Calu3 (cell line): ENCODE measurements at places on chromosomes 7 and 10. TPM values are rescaled to one million over a fixed set of nuclear protein-coding genes. Genes with fewer than 3 reads are reported as not detected.
A peak's percentile ranks its signal among the peaks of the same experiment; 100 is the strongest.

DNA sequence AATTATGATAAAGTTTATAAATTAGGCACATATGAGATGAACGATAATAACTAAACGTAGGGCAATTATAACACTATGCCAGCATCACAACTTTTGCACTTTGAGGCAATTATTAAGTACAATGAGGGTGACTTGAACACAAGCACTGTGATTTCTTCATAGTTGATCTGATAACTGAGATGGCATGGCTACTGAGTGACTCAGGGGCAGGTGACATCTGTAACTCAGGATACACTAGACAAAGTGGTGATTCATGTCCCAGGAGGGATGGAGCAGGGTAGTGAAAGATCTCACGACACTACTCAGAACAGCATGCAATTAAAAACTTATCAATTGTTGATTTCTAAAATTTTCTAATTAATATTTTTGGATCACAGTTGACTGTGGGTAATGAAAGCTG, 98.3 kb upstream of the ARHGAP21 start:
- DNase-seq = peak; percentile 39

GRCh38 chr7:30379131-30379530, 94.7 kb downstream of the ZNRF2 start:
- no peak for DNase-seq

DNA sequence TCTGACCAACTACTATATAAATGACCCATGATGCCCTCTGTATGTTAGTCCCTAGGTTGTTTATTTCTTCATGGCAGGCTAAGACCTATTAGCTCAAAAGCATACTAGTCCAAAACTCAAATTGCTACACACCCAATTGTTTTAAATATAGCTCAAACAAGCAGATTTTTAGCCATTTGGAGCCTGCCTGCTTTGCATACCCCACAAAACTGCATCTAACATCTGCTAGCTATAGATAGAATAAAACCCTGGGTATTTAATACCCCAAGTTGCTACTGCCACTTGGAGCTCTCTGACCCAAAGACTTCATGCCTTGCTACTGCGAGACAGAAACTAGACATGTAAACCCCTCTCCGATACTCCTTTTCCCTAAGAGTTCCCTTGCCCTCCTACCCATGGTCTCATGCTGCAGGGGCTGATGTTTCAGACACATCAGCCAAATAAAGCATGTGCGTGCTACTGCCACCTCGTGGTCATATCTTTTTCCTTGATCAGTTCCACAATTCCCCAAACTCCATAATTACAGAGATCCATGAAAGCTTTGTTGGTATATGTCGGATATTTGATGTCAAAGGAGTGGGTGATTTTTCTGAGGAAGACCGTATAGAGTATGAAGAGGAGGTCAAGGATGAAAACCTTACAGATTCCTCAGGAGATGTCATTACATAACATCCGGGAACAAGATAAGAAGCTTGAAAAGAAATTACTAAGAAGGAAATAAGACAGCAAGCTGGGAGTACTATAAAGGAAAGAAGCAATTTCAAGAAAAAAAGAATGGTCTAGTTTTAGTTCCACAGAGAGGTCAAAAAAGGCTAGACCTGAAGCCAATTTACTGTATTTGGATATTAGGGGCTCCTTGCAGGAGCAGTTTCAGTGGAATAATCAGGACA, 386.6 kb downstream of the SH2D4B start:
- peak; percentile 71 for DNase-seq

- no peak for DNase-seq
Measured at GRCh38 chr10:114694062-114694461, 36.0 kb upstream of the ABLIM1 start.

GRCh38 chr7:121562259-121562658, 166.2 kb upstream of the FAM3C start:
- DNase-seq = no peak

The VAX1 gene
- not detected in 2 replicates for total RNA-seq

- no peak for DNase-seq
Measured at GRCh38 chr7:475951-476441, 43.6 kb downstream of the PDGFA start.

The MYL10 gene
- total RNA-seq = not detected in 2 replicates

DNA sequence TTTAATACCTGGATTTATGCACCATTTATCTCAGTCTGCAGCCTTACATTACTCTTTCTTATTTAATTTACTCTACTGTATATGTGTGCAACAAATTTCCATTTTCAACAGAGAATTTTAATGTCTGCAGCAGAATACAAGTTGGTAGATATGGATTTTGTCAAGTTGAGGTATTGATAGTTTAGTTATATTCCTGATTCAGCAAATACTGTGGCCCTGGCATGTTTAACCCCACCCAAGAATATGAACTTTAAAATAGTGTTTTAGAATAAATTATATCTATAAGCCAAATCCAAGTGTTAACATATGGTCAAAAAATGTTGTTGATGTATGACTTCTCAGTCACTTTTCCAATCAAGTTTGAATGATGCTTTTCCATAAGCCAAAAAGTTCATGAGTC, 378.4 kb upstream of the NRG3 start:
- DNase-seq = no peak

DNA sequence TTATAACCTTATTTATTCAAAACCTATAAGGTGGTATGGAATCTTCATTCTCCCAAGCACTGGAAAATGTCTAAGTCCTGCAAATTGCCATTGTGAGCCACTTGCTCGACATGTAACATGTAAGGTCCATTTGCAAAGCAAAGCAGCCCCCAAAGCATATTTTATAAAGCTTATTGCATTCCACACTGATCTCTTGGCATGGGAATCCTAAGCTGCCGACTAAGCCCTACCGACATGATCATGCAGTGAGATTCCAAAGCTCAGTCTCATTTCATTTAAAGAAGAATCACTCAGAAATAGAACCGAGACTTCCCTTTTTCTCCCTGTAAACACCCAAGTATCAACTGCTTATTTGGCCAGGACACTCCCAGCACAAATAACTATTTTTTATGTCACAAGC, 333.4 kb upstream of the MYO3A start:
- no peak for DNase-seq

- DNase-seq = no peak
Measured at GRCh38 chr10:69896606-69897231, 95.0 kb downstream of the COL13A1 start.

The SORCS1 gene
- not detected in 2 replicates for total RNA-seq

DNA sequence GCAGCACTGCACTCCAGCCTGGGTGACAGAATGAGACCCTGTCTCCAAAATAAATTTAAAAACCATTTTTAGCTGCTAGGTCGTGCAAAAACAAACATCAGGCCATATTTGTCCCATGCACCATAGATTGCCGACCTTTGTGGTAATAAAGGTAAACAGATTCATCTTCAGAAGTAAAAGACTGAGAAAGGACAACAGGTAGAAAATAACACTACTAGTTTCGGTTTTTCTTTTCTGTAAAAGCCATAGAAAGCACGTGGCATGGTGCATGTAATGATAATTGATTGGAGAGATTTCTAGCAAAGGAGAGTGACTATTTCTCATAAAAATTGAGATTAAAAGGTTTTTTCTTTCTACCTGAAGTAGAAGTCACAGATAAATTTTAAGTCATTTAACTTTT, 93.9 kb downstream of the DNAH11 start:
- DNase-seq = no peak

The C7orf33 gene
- not detected in 2 replicates for total RNA-seq

DNA sequence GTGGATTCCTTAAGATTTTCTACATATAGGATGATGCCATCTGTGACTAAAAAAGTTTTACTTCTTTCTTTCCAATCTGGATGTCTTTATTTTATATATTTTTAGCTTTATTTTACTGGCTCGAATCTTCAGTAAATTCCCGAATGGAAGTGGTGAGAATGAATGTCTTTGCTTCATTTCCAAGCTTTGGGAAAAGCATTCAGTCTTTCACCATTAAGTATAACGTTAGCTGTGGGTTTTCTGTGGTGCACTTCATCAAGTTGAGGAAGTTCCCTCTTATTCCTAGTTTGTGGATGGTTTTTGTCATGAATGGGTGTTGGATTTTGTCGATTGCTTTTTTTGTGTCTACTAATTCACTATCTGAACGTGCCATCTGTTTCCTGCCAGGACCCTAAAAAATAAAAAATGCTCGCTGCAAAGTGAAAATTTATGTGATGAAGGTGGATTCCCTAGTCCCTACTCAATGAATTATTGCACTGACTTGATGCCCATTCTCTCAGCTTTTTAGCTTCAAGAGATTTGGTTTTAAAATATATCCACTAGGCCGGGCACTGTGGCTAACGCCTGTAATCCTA, 90.2 kb upstream of the CARD11 start:
- no peak for DNase-seq

DNA sequence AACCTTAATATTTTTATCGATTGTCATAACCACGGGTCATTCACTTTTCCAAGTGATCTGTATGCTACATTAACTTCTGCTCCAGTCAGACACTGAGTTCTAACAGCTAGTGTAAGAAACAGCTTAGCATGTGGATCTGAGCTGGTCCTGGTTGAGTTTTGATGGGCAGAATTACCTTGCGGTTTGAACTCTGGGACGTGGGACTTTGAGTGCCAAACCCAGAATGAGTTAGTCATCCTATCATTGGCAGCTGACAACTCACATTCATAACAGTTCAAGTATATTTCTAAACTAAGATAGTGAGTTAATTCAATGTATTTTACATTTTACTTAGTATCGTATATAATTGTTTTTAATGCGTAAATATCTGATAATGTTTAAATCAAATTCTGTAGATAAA, 43.2 kb downstream of the C7orf33 start:
- DNase-seq = no peak

DNA sequence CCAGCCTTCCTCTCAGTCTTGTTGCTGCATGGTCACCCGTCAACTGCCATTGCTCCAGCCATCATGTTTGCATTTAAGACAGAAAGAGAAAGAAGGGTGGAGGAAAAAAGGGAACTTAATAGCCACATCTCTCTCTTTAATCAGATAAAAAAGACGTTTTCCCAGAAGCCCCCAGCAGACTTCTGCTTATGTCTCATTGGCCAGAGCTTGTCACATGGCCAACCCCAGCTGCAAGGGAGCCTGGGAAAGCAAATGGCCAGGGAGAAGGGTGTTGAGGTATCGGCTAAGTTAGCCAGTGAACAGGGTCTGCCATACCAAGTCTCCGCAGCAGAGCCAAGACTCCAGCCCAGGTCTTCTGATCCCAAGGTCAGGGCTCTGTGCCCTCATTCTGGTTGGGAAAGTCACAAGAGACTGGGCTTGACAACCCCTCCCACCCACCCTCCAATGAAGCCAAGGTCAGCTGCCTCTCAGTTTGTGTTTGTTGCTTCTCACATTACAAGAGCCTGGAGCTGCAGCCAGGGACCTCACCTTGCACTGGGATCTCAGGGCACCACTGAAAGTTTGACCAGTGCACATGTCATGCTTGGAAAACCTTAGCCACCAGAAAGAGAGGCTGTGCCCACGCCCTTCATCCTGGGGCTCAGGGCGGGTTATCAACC, 80.3 kb upstream of the LYZL2 start:
- DNase-seq = no peak

The HNRNPA2B1 gene
- total RNA-seq = 880 and 924 TPM in 2 replicates

- no peak for DNase-seq
Measured at GRCh38 chr10:106557951-106558733, 606.4 kb downstream of the SORCS1 start.

DNA sequence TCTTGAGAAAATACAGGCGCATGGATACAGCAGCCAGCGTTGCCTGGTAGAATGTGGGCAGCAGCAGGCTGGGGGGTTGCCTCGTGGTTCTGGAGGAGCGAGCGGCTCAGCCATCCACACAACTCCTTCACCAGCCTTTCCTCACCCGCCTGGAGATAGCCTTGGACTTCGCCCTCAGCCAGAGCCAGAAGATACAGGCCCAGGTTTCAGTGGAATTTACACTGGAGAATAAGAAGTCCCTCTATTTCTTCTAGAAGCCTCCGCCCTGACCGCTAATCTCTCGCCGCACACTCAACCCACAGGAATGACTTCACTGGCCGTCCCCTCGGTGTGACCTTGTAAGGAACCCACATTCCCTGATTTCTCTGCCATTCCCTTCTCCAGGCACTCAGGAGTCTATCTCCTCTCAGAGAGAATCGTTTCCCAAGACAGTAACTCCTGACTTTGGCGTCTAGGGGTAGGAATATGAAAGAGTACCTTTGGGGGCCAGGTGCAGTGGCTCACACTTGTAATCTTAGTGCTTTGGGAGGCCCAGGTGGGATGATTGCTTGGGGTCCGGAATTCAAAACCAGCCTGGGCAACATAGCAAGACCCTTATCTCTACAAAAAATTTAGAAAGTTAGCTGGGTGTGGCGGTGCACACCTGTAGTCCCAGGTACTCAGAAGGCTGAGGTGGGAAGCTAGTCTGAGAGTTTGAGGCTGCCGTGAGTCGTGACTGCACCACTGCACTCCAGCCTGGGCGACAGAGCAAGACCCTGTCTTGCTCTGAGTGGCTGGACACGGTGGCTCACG, 52.0 kb upstream of the ECHDC3 start:
- DNase-seq = no peak

DNA sequence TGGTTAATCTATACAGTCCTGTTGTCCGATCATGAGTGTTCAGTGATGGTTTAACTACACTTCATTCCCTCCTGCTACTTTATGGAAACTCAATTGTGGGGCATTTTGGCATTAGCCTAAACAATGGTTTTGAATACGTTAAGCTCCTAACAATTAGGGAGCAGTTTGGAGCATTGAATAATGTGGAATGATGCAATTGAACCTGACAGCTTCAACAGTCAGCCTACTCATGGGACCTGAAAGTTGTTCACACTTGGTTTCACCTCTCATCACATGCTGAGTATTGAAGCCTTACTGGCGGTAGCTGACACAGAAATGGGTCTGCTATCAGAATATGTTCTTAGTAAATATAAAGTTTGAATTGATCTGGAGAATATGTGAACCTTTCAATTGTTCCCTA, 186.1 kb downstream of the MLLT10 start:
- DNase-seq = no peak
